ENCODE measurements at places on chromosomes 7 and 10.

DNA sequence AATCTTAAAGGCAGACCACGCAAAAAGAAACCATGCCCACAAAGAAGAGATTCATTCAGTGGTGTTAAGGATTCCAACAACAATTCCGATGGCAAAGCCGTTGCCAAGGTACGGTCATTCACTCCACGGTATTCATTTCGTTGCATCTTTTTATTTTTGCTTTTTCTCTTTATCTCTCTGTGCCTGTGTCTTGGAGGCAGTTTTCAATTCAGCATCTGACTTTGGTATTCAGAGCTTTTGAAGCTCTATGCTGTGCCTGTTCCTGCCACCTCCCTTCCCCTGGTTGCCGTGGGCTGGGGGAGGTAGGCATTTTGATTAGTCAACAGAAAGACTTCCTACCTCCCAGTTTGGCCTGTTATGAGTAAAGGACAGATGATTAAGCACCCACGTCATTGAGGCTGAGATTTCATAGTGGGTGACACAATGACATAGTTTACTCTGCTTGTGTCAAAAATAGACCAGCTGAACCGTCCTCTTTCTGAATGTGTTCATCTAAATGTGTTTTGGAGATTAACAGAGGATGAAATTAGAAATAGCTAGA, 149.5 kb downstream of the ARID5B start:
- DNase-seq, result no peak

- no peak for DNase-seq
These were observed 1.7 kb upstream of the SUMF2 start for GRCh38 chr7:56062382-56062781.

GRCh38 chr7:128920913-128921582, 10.5 kb upstream of the KCP start:
- no peak for DNase-seq

DNA sequence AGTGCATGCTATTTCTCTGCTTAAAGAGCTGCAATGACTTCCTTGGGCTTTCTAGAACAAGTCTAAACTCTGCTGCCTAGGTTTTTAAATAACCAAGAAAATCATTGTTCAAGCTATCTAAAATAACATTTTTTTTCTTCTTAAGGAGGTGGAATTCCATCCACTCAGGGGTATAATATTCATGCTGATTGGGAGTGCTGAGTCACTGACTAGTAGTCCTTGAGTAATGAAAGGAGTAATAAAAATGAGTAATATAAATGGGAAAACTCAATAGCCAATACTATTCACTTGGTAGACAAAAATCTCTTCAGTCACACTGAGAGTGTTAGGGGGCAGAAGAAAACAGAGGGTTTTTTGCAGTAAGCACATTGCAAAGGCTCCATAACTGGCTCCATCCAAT, 72.0 kb downstream of the GFRA1 start:
- no peak for DNase-seq

- no peak for DNase-seq
These were observed 91.7 kb downstream of the SLC39A12 start for GRCh38 chr10:18043148-18044006.

DNA sequence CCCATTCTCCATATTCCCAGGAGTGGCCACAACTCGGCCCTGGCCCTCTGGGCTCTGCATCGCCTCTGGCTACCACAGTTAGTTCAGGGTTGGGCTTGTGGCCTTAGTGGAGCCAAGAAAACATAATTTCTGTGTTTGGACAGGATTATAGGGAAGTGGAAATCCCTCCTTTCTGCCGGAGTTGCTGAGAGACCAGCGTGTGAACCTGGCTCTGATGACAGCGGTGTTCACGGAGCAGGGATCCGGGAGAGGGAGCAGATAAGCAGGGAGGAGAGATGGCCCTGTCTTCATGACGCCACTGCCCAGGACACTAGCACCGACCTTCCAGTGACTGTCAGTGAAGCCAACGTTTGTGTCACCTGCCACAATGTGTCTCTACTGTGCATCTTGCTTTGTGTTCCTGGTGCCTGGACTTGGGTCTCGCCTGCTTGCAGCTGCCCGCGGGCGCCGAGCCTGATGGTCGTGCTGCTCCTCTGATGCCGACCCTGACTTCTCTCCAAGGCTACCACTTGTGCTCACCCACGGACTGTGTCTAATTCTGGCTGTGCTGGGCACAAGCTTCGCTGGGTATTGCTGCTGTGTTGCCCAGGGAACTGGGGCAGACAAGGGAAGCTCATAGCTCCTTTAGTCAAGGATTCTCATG, 67.0 kb upstream of the VIPR2 start:
- peak; percentile 23 for DNase-seq

- no peak for DNase-seq
These were observed 69.6 kb upstream of the GRM8 start for GRCh38 chr7:127322351-127322750.

DNA sequence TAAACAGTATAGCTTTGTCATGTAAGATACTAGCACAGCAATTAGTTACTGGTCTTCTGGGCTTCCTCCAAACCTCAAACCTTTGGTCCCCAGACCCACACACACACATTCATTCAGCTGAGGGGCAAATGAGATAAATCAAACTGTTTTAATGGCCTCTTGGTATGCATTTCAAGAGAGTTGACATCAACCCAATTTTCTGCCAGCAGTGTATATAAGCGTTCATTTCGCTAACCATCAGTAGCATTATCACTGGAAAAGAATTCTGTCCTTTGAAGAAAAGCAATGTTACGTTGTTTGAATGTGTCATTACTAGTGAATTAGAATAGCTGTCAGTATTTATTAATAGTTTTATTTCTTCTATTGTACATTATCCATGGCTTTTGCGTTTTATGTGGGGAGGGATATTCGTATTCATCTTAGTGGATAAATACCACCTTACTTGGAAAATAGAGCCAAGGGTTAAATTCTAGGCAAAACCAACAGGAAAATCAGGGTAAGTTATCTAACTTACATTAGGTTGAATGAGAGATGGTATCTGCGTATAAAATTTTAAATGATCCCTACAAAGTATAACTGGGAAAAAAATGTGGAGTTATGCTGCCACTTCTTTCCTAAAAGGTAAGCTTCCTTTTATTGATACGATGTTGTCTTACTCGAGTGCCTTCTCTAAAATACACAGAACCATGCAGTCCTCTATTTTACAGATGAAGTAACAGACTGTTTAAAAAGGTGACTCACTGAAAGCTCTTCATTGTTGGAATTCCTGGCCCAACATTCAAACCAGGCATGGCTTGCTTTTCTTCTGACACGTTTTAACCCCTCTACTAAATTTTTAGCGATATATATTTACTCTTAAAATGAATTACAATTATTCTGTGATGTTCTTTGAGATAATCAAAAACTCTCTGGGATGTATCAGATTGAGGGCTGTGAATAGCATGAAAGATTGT, 2.0 kb upstream of the ZMYND11 start:
- no peak for DNase-seq

- no peak for DNase-seq
These were observed 25.8 kb upstream of the IMMP2L start for GRCh38 chr7:111588065-111588433.

- no peak for DNase-seq
These were observed 790 bp upstream of the PITX3 start for GRCh38 chr10:102242118-102242485.

GRCh38 chr10:3064423-3064822, 2.9 kb upstream of the PFKP start:
- no peak for DNase-seq

GRCh38 chr7:110090110-110090820, 1000.7 kb upstream of the LRRN3 start:
- no peak for DNase-seq

GRCh38 chr10:24009736-24010135, 199.2 kb upstream of the KIAA1217 start:
- DNase-seq, result no peak

DNA sequence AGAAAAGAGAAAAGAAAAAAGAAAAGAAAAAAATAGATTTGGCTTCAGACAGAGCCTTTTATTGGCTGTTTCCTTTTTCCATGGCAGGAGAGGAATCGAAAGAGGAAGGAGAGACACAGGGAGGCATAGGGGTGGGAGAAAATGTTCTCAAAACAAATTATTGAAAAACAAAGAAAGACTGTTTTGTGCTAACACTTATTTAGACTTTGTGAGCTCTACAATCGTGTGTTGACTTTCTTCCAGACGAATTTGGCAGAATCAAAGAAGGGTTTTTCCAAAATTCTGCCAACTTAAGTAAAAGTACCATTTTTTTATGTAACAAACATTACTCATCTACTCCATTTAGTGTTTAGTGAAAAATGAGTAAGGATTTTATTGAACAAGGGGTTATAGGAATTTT, 982.2 kb downstream of the REEP3 start:
- no peak for DNase-seq

DNA sequence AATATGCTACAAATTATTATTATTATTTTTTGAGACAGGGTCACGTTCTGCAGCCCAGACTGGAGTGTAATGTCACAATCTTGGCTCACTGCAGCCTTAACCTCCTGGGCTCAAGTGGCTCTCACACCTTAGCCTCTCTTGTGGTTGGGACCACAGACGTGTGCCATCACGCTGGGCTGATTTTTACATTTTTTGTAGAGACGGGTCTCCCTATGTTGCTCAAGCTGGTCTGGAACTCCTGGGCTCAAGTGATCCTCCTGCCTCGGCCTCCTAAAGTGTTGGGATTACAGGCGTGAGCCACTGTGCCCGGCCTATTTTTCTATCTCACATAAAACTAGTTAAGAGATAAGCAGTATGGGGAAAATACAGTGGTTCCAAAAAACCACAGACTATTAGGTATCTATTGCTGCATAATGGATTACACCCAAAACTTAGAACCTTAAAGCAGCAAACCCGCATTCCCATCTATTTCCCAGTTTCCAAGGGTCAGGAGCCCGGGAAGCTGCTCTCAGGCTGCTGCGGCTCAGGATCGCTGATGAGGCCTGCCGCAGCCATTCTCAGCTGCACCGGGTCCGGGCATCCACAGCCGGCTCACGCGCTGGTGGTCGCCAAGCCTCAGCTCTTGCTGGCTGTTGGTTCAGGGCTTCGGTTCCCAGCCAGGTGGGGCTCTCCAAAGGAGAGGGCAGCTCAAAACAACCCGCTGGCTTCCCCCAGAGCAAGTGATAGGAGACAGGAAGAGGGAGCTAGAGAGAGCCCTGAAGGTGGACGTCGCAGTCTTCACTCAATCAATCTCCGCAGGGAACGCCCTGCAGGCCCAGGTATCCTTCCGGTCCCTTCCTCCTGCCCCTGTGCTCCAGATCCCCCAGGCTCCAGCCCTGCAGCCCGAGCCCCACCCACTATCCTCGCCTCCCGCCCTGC, 128.2 kb downstream of the UBE2H start:
- peak; percentile 32 for DNase-seq

DNA sequence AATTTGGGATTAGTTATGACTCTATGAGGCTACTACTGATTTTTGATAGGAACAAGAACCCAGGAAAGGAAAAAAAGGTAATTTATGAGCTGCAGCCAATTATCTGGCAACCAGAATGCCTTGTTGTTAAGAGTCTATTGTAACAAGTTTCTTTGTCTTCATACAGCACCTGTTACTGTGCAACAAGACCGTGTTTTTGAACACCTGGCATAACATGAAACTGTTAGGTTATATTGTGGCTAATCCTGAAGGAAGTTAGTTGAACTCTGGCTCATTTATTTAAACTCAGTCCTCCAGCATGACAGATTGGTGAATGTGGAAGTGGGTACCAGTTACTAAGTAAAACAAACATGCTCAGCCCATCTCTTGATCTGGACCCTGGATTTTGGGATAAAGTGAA, 33.0 kb downstream of the RALA start:
- no peak for DNase-seq

DNA sequence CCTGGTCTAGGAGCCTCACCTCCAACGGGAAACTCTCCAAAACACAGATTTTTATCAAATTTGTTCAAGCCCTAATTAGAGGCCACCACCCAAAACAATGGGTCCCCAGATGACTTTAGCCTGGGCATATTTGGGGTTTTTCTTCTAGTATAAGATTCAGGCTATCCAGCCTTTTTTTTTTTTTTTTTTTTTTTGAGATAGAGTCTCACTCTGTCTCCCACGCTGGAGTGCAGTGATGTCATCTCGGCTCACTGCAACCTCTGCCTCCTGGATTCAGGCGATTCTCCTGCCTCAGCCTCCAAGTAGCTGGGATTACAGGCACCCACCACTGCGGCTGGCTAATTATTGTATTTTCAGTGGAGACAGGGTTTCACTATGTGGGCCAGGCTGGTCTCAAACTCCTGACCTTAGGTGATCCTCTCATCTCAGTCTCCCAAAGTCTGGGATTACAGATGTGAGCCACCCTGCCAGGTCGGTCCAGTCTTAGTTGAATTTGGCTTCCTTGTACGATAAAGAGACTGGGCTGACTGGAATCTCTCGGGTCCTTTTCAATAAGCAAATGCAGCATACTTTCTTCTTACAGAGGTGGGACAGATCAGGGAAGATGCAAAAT, 91.4 kb upstream of the KLF6 start:
- DNase-seq, result no peak

- DNase-seq, result no peak
These were observed 59.0 kb downstream of the DOCK1 start for GRCh38 chr10:126964190-126964589.

DNA sequence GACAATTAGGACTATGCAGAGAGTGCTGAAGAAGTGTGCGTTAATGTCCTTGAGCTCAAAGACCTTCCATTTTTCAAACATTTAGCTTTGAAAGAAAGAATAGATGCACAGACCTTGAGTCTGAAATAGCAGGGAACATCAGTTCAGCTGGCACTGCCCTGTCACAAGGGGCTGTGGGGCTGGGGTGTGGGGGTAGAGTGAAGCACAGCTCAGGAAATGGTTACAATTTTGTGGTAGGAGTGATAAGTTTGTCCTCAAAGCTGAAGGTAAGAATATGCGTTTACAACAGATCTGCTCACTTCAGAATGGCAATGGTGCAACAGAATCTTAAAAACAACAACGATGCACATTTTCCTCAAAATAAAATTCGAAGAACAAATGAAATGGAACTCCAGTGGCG, 33.6 kb downstream of the SMKR1 start:
- no peak for DNase-seq

GRCh38 chr7:150923802-150924201, 54.3 kb downstream of the KCNH2 start:
- no peak for DNase-seq

- no peak for DNase-seq
These were observed 62.0 kb upstream of the CAMK2B start for GRCh38 chr7:44387389-44387788.

GRCh38 chr10:110931769-110932381, 12.5 kb downstream of the SHOC2 start:
- no peak for DNase-seq

DNA sequence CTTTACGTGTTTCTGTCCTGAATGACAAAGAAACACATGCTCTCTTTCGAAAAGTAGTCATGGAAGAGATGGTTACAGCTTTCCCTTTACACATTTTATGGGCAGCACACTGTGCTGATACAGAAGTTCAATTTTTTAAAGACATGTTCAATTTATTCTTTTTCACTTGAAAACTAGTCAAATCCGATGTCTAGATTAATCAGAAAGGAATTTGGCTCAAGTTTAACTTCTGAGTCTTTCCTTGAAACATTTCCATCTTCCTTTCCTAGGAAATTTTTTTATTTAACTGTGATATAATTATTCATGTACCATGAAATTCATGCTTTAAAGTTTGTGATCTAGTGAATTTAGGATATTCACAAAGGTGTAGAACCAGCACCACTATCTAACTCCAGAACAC, 360.1 kb downstream of the TNS3 start:
- no peak for DNase-seq

Data from C1 segment of cervical spinal cord (tissue), 14 donors.